CD4-positive, alpha-beta T cell treated with Interferon alpha-2 for 1 hour (primary cell): ENCODE measurements at places on chromosomes 16 and 17.

DNA sequence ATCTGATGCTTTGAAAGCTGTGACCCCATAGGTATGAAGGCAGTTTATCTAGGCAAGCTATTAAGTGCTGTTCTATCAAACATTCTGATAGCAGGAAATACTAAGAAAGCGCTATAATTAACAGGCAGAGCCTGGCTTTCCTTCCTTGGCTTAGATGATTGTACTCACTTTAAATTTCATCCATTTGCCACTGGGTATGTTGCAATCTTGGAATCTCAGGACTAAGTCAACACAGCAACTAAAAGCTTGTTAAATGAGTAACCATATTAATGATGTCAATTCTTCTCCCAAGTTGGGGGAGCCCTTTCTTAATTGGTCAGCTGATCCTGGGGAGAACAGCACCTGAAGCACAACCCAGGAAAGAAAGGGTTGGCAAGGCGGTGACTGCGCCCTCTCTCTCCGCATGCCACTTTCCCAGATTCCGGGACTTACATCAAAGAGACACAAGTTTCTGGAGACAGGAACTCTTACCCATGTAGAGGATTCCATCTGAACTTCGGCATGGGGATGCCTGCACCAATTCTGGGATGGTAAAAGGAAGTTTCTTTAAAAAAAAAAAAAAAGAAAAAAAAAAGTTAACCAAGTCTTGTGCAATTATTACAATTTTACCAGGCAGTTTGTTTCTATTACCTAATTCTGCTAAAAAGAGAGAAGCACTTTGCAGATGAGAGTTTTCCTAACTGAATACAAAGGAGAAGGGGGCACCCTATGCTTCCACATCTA, 54.4 kb upstream of the ICAM2 start:
- no peak for DNase-seq

- no peak for DNase-seq
These were observed 341.4 kb downstream of the FOXL1 start for GRCh38 chr16:86919578-86920305.

DNA sequence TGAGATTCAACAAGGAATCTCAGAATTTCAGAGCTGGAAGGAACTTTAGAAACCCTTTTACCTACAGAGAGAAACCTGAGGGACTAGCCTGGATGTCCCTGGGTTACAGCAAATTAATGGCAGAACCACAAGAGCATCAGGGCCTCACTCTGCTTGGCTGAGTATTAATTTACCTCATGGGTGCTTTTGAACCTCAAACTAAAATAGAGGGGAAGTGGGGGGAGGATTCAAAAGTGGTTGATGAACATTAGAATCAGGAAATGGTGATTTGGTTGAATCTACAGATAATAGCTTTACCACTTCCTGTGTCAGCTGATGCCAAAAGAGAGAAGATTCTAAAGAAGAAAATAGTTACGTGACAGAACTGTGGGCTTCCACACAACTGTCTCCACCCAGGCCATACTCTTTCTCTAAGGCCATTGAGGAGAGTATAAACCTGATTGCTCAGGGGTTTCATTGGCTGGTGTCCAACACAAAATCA, 11.3 kb upstream of the SKAP1 start:
- peak; percentile 47 for DNase-seq

DNA sequence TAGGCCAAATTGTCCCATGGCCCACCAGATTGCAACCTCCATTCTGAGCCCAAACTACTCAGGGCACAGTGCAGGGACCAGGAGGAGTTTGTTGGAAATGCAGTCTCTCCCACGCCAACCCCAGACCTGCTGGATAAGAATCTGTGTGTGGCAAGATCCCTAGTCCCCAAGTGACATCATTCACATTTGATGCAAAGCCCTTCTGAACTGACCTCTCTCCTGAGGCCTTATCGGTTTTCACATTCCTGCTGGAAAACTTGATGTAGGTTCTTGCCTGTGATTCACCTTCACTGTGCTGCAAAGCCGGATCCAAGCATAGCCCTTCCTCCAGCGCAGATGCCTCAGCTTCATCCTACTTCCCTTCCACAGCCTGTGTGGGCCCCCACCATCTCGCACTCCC, 6.6 kb upstream of the SHCBP1 start:
- no peak for DNase-seq

- DNase-seq, result no peak
These were observed 28.8 kb downstream of the TMEM92 start for GRCh38 chr17:50303051-50303450.

DNA sequence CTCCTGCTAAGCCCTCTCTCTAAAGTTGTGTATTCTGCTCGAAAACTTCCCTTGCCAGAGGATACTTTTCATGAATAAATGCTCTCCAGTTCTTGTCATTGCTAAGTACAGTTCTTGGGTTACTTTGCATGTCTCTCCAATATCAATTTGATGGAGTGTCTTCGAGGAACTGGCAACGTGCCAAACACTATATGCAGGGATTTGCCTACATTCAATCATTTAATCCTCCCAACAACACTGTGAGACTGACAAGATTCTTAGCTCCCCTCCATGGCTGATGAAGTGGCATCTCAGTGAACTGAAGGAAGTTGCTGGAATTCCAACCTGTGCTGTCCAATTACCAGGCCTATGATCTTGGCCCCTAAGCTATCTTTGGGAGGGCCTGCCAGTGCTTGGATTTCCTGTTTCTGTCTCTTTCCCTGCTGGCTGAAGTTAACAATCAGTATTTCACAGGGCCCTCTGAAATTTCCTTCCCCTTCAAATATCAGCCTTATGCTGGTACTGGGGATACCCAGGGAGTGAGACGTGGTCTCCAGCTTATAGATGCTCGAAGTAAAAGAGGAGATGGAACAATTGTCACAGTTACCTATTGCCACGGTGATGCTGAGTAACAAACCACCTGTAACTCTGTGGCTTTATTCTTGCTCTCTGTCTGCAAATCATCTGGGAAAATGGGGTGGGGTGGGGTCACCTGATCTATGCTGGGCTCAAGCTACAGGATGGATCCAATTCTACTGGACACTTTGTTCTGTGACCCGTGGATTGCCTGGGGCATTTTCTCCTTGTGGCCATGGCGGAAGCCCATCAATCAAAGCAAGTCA, 19.4 kb upstream of the CRISPLD2 start:
- no peak for DNase-seq

DNA sequence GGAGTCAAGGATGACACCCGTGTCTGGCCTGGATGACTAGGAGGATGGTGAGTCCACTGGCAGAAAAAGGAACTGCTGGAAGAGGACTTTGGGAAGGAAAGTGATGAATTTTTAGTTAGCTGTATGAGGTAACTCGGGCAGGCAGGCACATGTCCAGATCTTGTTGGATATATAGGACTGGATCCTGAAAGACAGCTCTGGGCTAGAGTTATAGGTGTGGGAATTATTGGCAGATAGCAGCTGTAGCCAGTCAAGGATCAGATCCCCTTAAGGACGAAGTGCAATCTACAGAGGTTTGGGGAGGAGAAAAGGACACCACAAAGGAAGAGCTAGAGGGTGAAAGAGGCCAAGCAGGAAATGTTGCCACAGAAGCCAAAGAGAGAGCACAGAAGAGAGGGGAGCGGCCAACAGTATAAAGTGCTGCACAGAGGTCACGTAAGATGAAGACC, 10.1 kb downstream of the CYB5D1 start:
- no peak for DNase-seq
